ENCODE measurements at places on chromosomes 7 and 10.

GRCh38 chr7:152886579-152887117 lies 127.1 kb downstream of the ACTR3B start:
- no peak for DNase-seq

- DNase-seq, result no peak
Observed at GRCh38 chr10:132448248-132448731, 51.3 kb downstream of the PWWP2B start.

- peak; percentile 21 for DNase-seq
Observed at GRCh38 chr7:13282377-13282980, 595.0 kb downstream of the ARL4A start.

- no peak for DNase-seq
Observed at GRCh38 chr7:94621120-94621519, 34.8 kb downstream of the SGCE start.

DNA sequence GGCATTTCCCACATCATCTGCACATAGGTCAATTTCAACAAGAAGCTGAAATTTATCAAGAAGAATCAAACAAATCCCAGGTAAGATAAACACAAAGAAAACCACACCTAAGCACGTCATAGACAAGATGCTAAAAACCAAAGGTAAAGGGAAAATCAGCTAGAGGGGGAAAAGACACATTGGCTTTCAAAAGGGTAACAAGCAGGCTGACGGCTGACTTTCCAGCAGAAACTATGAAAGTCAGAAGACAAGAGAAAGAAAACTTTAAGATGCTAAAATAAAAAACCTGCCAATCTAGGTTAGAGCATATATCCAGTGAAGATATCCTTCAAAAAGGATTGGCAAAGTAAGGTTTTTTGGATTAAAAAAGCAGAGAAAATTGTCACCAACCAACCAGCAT lies 59.9 kb upstream of the RHEB start:
- DNase-seq, result no peak

- peak; percentile 82 for DNase-seq
Observed at GRCh38 chr7:149719050-149719899, 54.1 kb downstream of the ZNF467 start.

DNA sequence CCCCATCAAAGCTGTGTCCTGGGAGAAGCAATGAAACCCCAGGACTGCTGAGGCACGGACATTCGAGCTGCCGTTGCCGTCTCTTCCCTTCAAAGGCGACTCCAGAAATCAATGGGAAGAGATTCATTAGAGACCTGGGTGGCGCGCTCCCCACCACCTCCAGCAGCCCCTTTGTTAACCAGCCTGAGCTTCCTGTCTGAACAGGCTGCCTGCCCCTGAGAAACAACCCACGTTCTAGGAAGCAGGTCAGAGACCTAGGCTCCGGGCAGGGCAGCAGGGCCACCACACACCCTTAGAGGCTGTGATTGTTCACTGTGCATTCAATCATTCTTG lies 110.9 kb upstream of the PPIF start:
- DNase-seq, result no peak

- DNase-seq, result no peak
Observed at GRCh38 chr10:51273574-51273973, 199.3 kb downstream of the PRKG1 start.

DNA sequence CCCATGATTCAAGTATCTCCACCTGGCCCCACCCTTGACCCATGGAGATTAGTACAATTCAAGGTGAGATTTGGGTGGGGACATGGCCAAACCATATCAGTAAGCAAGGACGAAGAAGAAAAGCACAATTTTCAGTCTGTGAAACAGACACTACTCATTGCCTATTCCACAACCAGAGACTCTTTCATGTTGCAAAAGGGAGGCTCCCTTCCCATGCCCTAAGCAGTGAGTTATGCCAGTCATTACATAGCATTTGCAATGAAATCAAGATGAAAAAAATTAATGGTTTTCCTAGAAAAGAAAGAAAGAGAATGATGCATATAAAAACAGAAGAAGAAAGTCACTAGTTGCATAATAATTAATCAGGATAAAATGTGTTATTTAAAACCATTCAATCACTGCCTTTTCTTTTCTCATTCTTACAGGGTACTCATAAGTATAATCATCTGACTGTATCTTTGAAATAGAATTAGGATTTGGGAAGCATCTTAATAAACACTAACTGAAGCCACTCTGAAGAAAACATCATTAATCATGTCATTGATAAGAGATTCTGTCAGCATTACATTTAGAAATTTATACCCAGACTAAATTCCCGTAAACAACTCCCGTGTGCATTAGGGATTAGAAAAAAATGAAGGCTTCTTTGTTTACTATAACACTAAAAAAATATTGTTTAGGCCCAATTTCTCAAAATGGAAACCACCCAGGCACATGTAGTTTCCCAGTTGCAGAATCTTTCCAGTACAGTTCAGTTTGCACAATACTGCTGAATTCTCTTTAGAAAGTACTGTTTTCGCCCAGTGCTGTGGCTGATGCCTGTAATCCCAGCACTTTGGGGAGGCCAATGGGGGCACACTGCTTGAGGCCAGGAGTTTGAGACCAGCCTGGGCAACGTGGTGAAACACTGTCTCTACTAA lies 9.1 kb downstream of the PRPS1L1 start:
- no peak for DNase-seq

DNA sequence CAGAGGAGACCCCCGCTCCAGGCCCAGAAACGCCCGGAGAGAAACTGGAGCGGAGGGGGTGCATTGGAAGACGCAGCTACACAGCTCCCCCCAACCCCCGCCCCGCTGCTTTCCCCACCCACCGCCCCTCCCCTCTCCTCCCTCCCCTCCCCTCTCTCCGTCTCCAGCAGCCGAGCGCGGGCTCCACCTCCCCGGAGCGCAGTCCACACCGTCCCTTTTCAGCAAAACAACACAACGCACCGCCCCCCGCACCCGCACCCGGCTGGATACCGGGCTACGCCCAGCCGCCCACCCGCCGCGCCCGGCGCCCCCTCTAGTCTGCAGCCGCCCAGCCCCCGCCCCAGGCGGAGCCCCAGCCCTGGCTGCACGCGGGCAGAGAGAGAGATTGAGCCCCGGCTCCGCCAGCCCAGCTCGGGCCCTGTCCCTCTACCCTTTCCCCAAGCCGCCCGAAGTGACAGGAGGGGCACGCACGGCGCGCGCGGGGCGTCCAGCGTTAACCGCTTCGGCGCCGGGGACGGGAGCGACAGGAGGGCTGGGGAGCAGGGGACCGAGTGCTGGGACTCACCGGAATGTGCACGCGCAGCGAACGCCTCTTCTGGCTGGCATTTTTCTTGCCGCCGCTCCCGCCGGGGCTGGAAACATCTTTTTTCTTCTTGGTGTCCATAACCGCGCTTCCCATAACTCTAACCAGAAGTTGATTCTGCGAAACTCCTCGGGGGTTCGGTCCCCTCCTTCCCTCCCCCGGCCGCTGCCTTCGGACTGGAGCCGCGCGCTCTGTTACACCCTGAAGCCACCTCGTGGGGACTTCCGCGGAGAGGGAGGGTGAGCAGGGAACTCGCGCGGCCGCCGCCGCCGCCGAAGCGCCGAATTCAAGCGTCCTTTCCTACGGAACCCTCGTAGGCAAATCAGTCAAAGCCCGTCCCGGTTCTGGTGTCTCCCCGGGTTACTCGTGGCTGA lies 695 bp downstream of the PRKAG2 start:
- DNase-seq, result peak; percentile 19

DNA sequence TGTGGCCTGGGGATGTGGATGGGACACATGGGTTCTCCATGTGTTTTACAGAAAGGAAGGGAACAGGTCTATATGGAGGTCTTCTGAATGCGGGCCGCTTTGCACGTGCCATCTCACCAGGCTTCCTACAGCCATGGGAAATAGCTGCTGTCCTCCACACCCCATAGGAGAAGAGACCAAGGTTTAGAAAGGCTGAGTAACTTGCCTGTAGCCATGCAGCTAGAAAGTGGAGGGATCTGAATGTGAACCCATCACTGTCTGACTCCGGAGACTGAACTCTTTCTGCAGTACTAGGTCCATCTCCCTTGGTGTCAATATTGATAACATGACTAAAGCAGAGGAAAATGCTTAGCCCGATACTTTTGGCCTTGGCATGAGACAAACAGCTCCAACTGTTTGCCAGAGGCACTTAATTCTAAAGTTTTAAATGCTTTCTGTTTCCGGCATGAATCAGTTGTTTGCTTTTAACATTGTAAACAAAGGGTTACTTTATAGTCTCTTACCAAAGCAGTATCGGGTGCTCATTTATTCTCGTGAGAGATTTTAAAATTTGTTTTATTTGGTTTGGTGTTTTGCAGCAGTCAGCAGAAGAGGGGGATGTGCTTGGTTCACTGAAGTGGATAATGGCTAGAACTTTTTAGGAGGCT lies 64.8 kb upstream of the LOXL4 start:
- DNase-seq, result peak; percentile 49

DNA sequence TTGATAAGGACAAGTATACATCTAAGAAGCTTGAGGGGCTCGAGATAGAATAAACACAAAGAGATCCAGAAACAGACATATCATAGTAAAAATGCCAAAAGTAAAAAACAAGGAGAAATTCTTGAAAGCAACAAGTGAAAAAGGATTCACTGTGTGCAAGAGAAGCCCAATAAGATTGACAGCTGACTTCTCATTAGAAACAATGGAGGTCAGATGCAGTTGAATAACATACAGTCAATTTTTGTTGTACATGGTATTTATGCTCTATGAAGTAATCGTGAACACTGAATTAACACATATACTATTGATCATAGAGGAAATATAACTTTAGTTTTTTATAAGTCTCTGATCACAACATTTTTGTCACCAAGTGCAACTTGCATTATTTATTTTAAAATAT lies 982.8 kb upstream of the SORCS1 start:
- DNase-seq, result no peak

DNA sequence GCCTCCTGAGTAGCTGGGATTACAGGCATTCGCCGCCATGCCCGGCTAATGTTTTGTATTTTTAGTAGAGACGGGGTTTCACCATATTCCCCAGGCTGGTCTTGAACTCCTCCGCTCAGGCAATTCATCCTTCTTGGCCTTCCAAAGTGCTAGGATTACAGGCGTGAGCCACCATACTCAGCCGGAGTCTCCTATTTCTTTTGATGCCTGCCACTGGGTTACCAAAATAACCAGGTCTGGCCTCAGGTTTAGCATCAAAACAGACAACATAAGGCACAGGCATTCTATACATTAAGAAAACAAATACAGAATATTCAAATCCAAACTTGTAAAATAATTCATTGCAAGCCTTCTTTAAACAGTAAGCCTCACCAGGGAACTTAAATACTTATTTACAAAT lies 289.8 kb upstream of the IMMP2L start:
- DNase-seq, result no peak

DNA sequence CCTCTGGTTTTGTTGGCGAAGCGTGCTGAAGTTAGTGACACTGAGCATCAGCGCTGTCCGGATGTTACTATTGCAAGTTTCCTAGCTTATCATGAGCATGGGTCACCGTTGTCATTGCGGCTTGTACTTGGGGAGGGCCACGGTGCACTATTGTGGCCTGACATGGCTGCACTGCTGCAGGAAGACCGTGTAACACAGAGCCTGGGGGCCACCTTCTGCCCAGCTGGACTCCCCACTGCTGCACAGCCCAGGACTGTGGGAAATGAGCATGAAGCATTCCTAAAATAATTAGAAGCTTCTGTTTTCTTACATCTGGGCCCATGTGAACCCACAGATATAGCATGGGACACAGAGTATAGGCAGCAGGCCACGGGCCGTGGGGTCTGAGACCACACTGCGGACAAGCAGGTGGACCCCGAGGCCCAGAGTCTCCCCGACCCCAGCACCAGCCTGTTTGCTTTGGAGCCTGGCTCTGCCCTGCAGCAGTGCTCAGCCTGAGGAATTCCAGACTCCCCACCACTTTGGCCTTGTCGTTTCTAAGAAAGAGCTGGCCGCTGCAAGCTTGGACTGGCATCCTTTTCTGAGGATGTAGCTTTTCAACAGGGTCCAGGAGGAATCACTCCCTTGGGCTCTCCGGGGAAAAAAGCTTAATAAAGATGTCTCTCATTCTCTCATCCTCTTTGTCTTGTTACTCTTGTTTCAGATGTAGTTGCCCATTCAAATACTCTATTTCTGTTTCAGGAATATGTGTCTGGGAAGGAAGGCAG lies 179.2 kb downstream of the CCDC3 start:
- no peak for DNase-seq

DNA sequence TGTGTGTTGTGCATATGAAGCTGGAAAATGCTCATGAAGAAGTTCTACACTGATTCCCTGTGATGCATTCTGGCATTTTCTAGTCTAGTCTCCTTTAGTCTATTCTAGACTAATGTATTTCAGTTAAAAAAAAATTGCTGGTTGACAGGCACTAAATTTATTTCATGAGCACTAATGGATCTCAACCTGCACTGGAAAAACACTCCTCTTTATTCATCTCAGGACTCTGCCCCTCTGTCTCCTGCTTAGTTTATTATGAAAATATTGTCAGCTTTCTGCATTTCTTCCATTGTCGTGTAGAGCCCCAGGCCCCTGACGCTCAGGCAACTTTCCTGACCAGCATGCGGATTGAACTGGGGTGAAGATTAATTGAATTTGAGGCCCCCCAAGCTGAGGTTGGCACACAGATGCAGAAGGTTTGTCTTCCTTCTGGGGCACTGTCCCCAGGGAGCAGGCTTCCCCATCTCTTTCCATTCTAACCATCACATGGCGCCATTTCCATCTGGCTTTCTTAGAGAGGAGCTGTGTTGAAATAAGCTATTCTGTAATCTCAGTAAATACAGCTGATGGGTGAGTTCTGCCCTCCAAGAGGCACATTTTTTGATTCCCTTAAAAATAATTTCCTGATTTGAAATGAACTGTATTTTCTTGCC lies 128.7 kb downstream of the INSYN2A start:
- no peak for DNase-seq
